ENCODE measurements at places on chromosomes 1 and 21.

DNA sequence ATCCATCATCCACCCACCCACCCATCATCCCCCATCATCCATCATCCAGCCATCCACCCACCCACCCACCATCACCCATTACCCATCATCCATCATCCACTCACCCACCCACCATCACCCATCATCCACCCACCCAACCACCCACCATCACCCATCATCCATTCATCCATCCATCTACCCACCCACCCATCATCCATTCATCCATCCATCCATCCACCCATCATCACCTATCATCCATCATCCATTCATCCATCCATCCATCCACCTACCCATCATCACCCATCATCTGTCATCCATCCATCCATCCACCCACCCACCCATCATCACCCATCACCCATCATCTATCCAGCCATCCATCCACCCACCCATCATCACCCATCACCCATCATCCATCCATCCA is 81.5 kb downstream of the ADARB1 start:
- DNase-seq, result no peak

DNA sequence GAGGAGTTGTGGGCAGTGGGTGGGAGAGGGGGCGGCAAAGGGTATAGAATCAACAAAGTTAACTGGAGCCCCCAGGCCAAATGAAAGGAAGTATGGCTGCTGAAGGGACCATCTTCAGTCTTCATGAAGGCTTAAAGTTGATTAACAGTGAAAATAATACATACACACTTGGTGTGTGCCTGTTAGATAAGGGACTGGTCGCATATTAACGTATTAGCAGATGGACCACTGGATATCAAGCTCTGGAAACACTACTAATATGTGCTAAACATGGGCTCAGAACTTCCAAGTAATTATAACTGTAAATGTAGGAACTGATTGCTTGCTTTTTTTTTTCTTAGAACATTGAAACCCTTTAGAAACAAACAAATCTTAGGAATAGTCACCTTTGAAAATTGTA is 224.7 kb upstream of the KIAA0040 start:
- DNase-seq, result no peak

- DNase-seq, result no peak
Observed at GRCh38 chr1:18998016-18998724, 41.7 kb upstream of the IFFO2 start.

GRCh38 chr1:244952280-244952933 is 88.1 kb upstream of the HNRNPU start:
- no peak for DNase-seq

- DNase-seq, result no peak
Observed at GRCh38 chr1:50929376-50929958, 30.6 kb downstream of the FAF1 start.

DNA sequence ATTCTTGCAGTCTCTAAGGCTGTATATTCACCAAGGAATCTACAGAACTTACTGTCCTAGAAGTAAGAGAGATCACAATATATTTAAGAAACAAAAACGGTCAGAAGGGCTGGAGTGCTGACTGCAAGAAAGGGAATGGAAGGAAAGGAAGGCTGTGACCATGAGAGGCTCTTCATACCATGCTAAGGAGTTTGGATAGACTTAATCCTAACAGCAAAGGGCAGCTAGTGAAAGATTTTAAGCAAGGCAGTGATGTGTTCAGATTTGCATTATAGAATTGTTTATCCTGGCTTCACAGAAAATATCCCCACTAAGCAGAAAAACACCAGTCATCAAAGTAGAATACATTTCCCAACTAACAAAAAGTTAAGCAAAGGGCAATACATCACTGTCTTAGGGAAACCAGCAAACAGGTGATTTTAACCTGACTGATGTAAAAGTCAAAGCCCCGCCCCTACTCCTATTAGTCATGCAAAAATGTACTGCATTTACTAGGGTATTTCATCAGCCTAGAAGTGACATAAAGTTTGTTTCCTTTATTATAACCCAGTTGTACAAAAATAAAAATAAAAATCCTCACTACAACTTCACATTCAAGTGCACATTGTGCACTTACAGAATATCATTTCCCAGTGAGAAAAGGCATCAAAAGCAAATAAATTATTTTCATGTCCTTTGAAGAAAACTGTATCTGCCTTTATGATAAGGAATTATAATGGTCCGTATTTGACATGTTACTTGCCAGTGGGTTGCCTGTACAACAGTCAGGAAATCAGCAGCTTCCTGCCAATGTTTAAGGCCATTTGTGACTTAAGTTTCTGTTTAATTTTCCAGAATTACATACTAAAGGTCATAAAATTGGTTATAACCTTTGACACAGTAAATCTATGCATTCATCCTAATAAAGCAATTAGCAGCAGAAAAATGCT is 17.2 kb downstream of the JAK1 start:
- no peak for DNase-seq
